ENCODE measurements at places on chromosomes 7 and 10.

GRCh38 chr7:108385834-108386422 is 70.3 kb downstream of the NRCAM start:
- DNase-seq, result no peak

DNA sequence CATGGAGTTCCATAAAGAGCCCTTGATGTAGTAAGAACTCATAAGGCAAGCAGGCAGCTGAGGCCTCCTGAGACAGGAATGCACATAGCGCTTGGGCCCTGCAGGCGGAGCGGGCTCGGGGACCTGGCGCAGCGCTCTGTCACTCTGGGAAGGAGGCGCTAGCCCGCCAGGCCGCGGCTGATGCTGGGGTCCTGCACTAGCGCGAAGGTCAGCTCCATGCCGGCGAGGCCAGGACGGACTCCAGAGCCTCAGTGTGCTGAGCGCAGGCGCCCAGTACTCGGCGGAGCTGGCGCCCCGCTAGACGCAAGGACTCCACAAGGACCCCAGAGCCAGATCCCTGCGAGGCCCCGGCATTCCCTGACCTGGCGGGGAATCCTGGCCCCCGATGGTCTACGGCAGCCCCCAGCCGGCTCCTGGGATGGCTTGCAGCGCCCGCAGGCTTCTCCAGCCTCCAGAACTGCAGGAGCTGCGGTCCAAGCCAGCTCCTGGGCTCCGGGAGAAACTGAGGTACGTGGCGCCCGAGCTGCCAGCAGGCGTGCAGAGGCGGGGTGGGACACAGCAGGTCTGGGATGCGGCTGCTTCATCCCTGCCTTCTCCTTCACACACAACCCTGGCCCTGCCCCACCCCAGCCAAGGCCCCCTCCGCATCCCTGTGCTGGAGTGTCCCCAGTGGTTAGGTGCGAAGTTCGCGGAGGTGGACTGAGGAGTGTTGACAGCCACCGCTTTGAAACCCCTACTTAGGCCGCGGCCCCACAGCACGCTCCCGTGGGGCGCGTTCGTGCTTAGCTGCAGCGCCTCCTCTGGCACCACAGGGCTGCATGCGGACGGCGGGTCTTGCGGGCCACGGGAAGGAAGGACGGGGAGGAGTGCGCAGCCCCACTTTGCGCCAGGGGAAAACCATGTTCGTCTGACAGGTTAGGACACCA is 761.5 kb upstream of the POM121L12 start:
- DNase-seq, result no peak

GRCh38 chr7:2819161-2819953 is 24.8 kb downstream of the GNA12 start:
- DNase-seq, result no peak

- no peak for DNase-seq
Measured at GRCh38 chr10:78762086-78762630, 306.6 kb upstream of the ZMIZ1 start.

DNA sequence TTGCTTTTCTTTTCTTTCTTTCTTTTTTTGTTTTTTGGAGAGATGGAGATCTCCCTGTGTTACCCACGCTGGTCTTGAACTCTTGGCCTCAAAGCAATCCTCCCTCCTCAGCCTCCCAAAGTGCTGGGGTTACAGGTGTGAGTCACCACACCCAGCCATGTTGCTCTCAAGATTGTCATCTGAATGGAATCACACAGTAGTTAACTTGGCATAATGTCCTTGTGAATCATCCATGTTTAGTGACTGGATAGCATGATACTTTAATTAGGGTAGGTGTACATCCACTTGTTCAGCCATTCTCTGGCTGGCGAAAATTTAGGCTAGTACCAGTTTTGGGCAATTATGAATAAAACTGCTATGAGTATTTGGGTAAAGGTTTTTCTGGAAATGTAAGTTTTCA is 15.4 kb upstream of the GRB10 start:
- DNase-seq, result no peak

- DNase-seq, result no peak
Measured at GRCh38 chr10:110510730-110511129, 13.0 kb downstream of the DUSP5 start.

GRCh38 chr7:42152329-42153205 is 84.4 kb downstream of the GLI3 start:
- DNase-seq, result no peak

DNA sequence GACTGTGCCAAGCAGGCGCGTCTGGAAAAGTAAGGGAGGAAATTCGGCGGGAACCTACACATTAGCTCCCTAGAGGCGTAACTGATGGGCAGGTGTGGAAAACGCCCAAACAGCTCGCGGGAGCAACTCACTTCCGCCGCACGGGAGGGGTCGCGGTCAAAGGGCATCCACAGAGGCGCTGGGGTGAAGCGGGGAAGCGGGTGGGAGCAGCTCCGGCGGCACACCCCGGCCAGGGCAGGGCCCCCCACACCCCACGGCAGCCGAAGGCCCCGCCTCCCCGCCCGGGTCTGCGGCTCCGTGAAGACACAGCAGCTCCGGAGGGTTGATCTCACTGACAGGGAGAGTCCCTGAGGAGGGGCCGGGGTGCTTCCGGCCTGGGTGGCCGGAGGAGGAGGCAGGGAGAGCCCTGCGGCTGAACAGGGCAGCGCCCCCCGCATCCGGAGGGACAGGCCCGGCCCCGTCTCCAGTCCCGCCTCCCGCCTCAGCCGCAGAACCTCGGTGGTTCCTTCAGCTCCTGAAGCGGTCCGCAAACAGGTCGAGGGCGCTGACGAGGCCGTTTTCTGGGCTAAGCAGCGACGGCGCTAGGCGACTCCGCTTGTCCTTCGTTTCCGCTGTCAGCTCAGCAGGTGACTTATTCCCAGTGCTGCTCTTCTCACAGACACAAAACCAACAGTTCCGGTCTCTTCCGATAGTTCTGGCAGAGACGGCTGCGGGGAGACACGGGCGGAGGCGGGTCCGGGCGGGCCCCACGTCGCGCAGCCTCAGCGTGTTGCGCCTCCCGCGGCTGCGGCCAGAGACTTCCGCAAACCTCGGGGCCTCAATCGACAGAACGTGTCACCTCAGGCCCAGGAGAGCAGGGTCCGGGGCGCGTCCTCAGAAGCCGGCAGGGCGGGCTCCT is 276.1 kb downstream of the DNAJB6 start:
- DNase-seq, result peak; percentile 51

GRCh38 chr7:135877805-135878204 is 99.4 kb downstream of the MTPN start:
- no peak for DNase-seq

DNA sequence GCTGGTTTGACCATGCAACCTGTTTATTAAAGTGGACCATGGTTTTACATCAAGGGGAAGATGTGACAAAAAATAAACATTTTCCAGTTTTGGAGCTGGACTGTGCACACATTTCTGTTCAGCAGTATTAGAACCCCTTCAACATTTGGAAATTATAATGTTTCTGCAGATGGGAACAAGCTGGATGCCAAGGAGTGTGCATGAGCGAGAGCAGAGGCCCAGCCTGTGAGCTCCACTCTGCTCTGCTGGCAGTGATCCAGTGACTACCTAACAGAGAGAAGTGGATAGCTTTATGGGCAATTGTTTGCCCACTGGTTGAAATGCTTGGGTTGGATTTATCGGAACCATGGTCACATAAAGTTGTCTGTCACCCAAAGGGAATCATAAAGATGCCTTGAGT is 456.7 kb downstream of the NRG3 start:
- DNase-seq, result no peak

- no peak for DNase-seq
Measured at GRCh38 chr10:107284187-107284586, 119.7 kb upstream of the SORCS1 start.

DNA sequence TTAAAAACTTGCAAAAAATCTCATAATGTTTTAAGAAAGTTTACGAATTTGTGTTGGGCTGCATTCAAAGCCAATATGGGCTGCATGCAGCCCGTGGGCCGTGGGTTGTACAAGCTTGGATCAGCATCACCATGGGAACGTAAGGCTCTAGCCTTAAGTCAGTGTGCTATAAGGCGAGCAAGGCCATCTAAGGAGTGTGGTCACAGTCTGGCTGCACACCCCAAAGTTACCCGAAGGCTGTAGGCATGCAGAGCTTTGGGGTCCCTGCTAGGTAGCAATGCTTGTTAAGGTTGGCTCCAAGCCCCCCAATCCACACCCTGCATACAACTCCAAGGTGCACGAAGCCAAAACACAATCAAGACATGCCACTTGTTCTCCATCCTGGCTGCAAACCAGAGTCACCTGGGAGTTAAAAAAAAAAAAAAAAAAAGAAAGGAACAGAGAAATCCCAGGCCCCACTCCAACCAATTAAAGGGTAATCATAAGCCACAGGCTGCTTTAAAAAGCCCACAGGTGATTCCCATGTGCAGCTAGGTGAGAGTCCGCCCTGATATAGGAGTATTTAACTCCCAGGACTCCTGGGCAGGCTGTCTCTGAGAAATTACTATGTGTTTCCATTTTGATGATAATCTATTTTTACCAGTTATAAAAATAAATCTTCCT is 8.5 kb upstream of the PNLIPRP2 start:
- no peak for DNase-seq

- DNase-seq, result no peak
Measured at GRCh38 chr7:78171398-78171797, 372.8 kb downstream of the PHTF2 start.

DNA sequence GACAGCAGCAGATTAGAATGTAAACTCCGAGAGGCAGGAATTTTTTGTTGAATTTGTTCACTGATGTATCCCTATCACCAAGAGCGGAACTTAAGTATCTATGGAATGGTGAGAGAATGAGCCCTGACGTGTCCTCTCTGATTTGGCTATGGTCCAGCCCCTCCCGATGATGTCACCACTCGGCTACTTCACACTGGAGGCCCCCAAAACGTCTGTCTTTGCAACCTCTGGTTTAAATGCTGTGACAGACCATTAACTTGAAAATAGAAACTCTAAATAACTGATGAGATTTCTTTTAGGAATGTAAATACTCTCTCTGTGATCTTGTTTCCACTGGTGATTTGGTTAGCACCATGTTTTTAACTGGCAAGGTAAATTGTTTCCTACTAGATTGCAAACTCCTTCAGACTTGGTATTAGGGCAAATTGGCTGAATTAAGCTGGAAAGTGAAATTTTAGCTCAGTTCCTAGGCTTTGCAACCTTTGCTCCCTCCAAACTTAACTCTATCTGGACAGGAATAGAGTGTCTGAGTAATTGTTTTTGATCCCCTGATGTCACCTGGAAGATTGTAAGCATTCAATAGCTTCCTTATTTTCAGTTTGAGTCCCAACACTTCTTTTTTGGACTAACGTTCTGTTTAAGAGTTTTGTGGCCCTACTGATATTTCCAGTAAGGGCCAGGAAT is 19.1 kb downstream of the SLC16A12 start:
- no peak for DNase-seq

- no peak for DNase-seq
Measured at GRCh38 chr10:32976338-32976737, 18.3 kb upstream of the ITGB1 start.

GRCh38 chr10:80523773-80524172 is 13.9 kb upstream of the SH2D4B start:
- DNase-seq, result no peak

DNA sequence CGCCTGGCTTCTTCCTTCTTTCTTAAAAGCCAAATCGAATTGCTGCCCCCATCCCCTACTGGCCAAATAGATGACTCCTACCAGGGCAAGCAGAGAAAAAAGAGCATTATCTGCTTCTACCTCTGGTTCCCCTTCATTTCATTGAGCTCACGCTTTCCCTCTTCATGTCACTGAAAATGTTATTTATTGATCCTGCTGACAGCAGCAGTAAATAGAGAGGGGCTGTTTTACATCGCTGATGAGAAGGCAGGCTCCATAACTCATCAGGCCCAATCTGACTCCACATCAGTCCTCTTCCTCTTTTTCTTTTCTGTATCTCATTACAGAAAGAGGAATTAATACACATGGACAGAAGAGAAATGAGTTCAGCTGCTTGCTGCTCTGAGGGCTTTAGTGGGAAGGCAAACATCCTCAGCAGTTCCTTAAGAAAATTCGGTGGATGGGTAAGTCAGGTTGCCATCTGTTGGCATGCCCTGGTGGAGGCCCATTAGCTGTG is 904.1 kb downstream of the KCNMA1 start:
- DNase-seq, result no peak

GRCh38 chr10:14456870-14457266 is 126.1 kb upstream of the FRMD4A start:
- DNase-seq, result no peak

GRCh38 chr10:59907537-59907917 is 1.2 kb upstream of the CCDC6 start:
- DNase-seq, result no peak

- peak; percentile 59 for DNase-seq
Measured at GRCh38 chr10:58299580-58299979, 30.6 kb downstream of the CISD1 start.

GRCh38 chr7:30896036-30896435 is 15.6 kb upstream of the AQP1 start:
- no peak for DNase-seq

DNA sequence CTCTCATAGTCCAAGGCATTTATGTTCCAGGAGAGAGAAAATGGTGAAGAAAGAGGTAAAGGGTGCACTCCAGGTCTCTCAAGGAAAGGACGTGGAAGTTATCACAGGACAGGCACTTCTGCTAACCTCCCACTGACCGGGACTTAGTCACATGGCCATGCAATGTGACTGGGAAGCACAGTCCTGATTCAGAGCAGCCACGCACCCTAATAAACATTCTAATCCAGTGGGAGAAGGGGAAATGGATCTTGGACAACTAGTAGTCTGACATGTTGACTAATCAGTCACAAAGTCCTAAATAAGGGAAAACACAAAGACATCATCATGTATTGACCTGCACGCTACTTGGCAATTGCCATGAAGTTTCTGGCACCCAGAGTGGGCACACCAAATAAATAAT is 417.5 kb upstream of the ZMIZ1 start:
- no peak for DNase-seq

All from activated naive CD4-positive, alpha-beta T cell treated with anti-CD3 and anti-CD28 coated beads, Interleukin-2, amount 50 U/mL, for 72 hours (primary cell).